ENCODE measurements at places on chromosomes 16 and 17. TPM values are rescaled to one million over a fixed set of nuclear protein-coding genes. Genes with fewer than 3 reads are reported as not detected.
A peak's percentile ranks its signal among the peaks of the same experiment; 100 is the strongest.

DNA sequence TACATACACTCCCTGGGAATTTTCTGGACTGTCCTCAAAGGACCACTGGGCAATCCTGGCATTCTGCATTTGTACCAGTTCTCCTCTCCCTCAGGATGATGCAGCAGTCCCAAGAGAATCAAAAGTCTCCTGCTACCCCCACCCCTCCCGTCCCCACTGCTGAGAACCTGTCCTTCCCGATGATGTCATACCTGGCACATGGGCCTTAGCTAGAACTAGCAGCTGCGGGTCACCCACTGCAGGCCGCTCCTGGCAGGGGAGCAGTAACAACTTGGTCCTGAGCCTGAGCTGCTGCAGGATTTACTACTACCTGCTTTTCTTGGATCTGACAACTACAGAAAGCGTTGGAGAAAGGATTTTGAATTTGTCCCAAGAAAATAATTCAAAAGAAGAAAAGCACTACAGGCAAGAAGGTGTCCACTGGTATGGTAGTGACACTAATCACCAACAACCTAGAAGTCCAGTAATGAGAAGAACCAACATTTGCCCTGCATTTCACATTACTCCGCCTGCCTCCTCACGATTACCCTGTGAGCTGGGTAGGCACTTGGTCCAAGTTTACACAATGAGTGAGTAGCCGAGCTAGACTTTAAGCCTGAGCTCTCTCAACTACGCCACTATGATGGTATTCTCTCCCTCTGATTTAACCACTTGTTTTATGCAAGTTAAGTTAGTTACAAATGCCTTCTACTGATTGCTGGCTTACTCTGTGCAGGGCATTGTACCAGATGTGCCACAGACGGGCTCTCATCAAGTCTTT lies 55.3 kb upstream of the ETV4 start:
- no peaks in the 10 kb centered on the region for H3K4me1 ChIP-seq
- H3K27me3 ChIP-seq = no peaks in the 10 kb centered on the region
- H3K4me3 ChIP-seq = no peak overlapping the region
- H3K27ac ChIP-seq = no peak overlapping the region
- DNase-seq = peak; percentile 62
- no peaks in the 10 kb centered on the region for H3K36me3 ChIP-seq

DNA sequence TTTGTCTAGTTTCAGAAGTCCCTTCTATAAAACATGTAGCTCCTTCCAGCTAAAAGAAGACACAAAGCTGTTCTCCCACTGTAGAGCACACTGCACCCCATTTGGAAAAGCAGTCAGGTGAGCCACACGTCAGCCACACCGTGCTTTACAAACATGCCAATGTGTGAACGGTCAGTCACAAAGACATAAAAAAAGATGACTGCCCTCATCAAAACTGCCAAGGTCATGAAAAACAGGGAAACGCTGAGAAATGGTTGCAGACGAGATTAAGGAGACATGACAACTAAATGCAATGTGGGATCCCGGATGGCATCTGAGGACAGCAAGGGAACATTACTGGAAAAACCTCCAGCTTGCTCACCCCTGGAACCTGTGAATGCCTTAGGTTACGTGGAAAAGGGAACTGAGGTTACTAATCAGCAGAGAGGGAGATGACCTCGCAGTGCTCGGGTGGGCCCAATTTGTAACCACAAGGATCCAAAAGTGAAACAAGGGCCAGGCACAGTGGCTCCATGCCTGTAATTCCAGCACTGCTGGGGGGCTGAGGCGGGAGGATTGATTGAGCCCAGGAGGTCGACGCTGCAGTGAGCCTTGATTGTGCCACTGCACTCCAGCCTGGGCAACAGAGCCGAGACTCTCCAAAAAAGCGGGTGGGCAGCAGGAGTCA lies 8.1 kb downstream of the ANKRD11 start:
- H3K4me1 ChIP-seq = peaks cover 78% of the 10 kb centered on the region
- no peak overlapping the region for H3K4me3 ChIP-seq
- H3K27ac ChIP-seq = peak overlapping the region; percentile 52

SLC16A13 gene
- not detected for total RNA-seq

DGKE gene
- total RNA-seq = 7.0 TPM

GRCh38 chr17:35257208-35257659 lies 14.4 kb downstream of the SLFN5 start:
- peaks cover 43% of the 10 kb centered on the region for H3K4me1 ChIP-seq
- peak overlapping the region; percentile 59 for H3K27ac ChIP-seq
- no peak overlapping the region for H3K4me3 ChIP-seq
- peak; percentile 74 for DNase-seq

ANKRD40CL gene
- total RNA-seq = 1.6 TPM

DNA sequence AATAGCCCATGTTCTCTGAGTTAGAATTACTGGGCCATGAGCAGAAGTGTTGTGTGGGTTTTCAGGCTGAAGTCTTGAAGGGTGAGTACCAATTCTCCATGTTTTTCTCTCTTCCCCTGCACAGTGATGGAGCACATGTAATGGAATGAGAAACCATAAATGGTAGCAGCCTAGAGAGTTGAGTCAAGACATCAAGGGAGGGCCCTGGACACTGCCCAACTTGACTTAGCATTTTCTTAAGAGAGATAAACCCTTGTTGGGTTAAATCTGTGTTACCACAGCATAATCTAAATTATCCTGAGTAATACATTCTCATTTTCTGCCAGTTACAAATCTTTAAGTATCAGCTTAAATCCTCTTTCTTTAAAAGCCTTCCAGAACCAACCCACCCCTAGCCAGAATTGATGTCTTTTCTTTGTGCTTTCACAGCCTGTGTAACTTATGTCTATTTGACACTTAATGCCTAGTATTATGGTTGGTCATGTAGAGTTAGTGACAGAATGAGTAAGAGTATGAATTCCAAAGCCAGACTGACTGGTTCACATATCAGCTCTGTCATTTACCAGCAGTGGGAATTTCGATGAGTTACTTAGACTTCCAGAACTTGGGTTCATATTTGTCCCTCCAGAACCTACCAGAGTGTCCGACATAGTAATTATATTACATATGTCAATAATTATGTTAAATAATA lies 27.0 kb upstream of the RGS9 start:
- H3K4me3 ChIP-seq = no peak overlapping the region
- H3K4me1 ChIP-seq = peaks cover 20% of the 10 kb centered on the region
- no peaks in the 10 kb centered on the region for H3K27me3 ChIP-seq
- no peaks in the 10 kb centered on the region for H3K36me3 ChIP-seq
- no peak for DNase-seq
- H3K27ac ChIP-seq = no peak overlapping the region

NDRG4 gene
- 33.9 TPM for total RNA-seq

SLC12A3 gene
- not detected for total RNA-seq

GRCh38 chr17:50638966-50639713 lies 4.5 kb downstream of the ABCC3 start:
- H3K4me1 ChIP-seq = peaks cover 94% of the 10 kb centered on the region
- H3K4me3 ChIP-seq = no peak overlapping the region
- H3K36me3 ChIP-seq = no peaks in the 10 kb centered on the region
- H3K27ac ChIP-seq = peak overlapping the region; percentile 86
- no peaks in the 10 kb centered on the region for H3K27me3 ChIP-seq
- DNase-seq = peak; percentile 98

DNA sequence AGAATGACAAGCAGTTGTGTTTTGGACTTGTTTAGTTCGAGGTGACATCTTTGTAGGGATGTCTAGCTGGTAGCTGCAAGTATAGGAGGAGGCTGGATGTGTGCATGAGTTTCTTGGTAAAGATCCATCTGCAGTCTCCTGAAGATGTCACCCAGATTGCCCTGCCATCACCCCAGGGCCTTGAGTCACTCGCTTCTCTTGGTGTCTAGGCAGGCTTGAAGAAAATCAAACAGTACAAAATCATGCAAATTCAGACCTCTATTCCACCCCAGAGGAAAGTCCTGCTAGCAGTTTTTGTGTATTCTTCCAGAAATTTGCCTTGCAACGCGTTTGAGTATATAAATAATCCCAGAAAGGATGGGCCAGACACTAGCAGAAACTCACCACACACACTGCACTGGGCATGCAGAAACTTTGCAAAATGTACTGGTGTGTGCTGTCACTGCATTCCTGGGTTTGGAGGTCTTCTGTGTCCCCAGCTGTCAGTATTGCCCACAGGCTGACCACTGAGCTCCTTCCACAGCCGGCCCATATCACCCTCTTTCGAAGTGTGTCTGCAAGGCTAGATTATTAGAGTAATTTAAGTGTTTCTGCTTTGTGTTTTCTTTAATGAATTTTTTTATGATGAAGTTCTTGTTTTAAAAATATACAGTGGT lies 51.5 kb downstream of the TENT4B start:
- H3K27me3 ChIP-seq = no peaks in the 10 kb centered on the region
- H3K4me1 ChIP-seq = peaks cover 61% of the 10 kb centered on the region
- H3K27ac ChIP-seq = peak overlapping the region; percentile 72
- DNase-seq = no peak

DNA sequence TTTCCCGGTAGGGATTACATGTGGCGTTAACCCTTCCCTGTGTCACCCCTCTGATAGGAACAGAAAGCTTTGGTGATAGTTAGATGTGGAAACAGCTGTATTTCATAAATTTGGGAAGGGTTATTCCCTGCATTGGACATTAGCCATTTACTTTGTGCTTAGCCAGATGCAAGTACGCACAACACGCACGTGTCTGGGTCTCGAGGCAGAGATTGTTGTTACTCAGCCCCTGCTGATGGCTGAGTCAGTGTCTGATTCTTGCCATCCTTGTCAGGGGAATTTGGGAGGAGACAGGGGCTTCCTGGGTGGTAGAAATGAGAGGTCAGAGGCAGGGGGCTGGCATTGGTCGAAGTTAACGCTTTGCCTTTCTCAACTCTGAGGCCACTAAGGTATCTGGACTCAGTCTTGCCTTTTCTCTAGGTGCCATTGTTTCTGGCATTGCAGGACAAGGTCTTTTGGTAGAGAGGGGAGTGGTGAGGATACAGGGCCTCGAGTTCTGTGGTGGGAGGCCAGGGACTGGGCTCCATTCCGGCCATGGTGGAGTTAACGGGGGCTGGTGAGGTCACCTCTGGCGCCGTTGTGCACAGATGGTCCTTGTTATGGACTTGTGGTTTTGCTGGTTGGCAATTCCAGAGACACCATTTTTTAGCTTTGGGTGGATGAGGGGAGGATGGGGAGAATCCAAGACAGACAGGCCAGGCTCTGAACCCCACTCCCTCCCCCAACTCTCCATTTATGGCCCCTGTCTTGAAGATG lies 8.2 kb downstream of the MMP2 start:
- no peak overlapping the region for H3K27ac ChIP-seq
- no peaks in the 10 kb centered on the region for H3K4me1 ChIP-seq
- no peak for DNase-seq
- H3K4me3 ChIP-seq = no peak overlapping the region

DNA sequence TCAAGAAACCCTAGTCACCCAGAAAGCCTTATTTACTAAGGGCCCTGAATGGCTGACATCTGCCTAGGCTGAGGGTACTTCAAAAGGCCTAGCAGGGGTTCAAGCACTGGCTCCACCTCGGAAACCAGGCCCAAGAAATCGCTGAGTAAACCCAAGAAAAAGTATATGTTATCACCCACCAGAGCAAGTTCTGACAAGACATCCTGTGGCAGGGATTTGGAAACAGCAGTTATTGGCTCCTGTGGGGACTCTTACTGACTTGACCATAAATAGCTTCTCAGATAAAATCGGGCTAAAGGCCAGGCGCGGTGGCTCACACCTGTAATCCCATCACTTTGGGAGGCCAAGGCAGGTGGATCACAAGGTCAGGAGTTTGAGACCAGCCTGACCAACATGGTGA lies 12.2 kb downstream of the ATP6V0D1 start:
- H3K4me1 ChIP-seq = peaks cover 57% of the 10 kb centered on the region
- no peaks in the 10 kb centered on the region for H3K27me3 ChIP-seq
- no peaks in the 10 kb centered on the region for H3K36me3 ChIP-seq

Data from body of pancreas (tissue), 4 donors.